ENCODE measurements at places on chromosomes 1 and 21.

DNA sequence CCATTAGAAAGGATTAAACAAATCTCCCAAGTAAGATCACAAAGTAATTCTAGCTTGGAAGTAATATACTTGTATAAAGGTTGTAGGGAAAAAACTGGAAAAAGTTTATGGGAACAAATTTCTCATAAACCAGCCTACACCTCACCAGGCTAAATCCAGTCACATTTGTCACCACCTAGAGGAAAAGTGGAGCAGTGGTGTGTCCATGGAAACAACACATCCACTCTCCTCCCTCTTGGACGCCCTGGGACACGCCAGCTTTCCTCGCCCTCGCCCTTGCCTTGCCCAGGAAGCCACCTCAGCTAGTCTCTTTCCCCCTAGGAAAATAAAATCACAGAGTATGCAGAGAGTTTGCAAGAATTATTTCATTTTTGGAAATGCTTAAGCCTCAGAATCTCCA, 2.2 kb downstream of the PALMD start:
- DNase-seq: no peak

GRCh38 chr1:111197598-111198284, 2.7 kb downstream of the DENND2D start:
- peak; percentile 79 for DNase-seq

DNA sequence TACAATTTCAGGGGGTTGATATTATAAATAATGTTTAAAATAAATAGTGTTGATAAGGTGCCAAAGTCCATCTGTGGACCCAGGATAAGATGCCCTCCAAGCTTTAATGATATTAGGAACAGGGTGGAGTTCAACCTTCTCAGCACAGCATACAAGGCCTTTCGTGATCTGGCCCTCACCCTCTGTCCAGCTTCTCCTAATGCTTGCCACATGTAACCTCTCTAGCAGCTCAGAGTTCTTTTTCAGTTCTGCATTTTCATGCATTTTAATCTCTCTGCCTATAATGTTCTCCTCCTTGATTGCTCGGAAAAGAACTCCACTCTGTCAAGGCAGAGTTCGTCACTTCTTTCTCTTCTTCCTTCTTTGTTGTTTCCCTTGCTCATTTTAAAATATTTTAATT, 21.4 kb upstream of the SMAP2 start:
- DNase-seq: no peak

GRCh38 chr1:209406595-209406994, 176.9 kb upstream of the CAMK1G start:
- no peak for DNase-seq

- DNase-seq: no peak
Measured at GRCh38 chr1:47483651-47484050, 45.8 kb downstream of the FOXD2 start.

GRCh38 chr1:95230768-95231191, 3.2 kb upstream of the RWDD3 start:
- no peak for DNase-seq

Measured in H7 (cell line).